ENCODE measurements at places on chromosomes 2 and 18.

DNA sequence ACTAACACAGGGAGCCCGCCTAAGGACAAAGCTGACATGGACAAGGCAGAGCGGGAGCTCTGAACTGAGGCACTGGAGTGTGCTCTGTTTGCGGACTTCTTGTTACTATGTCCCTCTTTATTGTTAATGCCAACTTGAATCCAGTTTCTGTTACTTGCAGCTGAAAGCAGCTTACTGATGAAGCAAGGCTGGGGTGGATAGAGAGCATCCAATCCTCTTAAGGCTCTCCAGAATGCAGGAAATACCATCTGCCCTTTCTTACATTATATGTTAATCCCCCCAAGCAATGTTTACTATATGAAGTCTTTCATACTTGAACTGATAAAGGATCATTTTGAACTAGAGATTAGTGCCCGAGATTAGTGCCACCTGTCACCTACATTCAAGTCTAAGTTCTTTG lies 9.4 kb downstream of the FAM210A start:
- DNase-seq = no peak

DNA sequence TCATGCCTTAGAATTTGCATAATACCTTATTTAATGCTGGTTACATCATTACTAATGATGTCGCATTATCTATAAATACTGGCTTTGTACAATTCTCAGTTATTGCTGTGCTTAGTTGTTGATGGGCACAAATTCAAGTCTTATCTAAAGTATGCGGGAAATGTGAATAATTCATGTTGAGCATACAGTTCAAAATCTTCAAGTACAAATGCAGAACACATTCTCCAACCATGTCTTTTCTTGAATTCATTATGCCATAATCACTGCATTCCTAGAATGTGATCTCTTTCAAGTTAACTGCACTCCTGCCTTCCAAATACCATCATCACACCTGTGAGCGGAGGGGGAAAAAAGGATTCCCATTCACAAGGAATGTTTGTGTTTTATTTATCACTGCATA lies 337.0 kb downstream of the MBD2 start:
- DNase-seq = no peak

- no peak for DNase-seq
Measured at GRCh38 chr2:10256515-10257031, 46.1 kb upstream of the HPCAL1 start.

- no peak for DNase-seq
Measured at GRCh38 chr2:196233021-196233804, 61.8 kb upstream of the STK17B start.

- DNase-seq = no peak
Measured at GRCh38 chr2:195818526-195818925, 161.5 kb downstream of the SLC39A10 start.

DNA sequence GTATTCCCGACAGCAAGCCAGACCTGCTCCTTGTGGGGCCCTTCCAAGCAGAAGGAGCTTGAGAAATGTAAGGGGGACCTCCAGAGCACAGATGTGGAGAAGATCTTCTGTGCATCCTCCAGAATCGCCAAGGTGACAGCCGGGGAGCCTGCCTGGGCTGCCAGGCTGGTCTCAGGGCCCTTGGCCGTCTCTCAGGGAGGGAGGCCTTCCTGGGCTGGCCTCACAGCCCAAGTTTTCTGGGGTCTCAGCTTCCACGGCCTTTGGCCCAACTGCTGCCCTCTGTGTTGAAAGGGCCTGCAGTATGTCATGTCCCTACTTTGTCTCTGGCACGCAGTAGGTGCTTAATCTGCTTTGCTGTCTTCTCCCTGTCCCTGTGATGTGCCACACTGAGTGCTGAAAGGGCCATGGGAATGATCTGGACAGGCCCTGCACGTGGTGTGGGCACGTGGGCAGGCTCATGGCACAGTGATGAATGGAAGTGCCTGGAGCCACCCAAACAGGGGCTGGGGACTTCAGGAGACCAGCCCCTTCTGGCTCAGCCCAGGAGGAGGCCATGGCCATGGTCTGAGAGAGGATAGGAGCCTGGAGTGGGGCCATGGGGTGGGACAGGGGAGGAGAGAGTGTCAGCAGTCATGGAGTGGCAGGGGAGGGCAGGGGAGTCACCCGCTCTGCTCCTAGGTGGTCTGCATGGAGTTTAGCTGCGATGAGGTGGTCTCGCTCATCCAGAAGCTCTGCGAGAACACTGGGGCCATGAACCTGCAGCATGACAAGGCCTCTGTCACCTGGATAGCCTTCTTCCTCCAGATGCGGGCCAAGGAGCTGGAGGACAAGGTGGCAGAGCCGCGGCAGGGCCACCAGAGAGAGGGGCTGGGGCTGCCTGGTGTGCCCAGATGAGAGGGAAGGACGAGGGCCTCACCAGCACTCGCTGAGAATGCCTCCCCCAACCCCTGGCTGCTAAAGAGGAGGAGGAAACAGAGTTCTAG lies 35.4 kb downstream of the HJURP start:
- DNase-seq = no peak

DNA sequence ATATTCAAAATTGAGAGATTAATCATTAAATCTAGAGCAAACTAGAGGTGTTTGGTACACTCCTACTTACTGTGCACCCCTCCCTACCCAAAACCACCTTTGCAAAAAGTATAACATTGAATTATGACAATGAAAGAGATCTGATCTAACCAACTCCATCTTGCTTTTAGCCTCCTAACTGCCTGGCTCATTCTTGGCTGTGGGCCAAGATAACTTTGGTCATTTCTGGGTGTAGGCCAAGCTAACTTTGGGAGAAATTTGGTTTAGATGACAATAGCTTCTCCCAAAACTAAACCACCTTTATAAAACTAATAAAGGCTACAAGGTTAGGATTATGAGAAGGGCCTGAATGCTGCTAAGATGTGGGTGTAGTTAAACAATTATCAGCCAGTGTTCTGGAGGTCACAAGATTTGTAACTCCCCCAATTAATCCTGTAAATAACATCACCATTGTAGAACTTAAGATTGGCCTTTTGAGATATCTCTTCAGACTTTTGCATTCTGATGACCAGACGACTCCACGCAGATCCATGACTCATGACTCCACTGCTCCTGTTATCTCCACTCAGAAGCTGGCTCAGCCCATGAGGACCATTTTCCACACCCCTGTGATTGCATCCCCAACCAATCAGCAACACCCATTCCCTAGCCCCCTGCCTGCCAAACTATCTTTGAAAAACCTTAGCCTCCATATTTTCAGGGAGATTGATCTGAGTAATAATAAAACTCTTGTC lies 160.2 kb downstream of the FBXO15 start:
- no peak for DNase-seq

GRCh38 chr2:1407950-1408675 lies 5.2 kb upstream of the TPO start:
- no peak for DNase-seq

DNA sequence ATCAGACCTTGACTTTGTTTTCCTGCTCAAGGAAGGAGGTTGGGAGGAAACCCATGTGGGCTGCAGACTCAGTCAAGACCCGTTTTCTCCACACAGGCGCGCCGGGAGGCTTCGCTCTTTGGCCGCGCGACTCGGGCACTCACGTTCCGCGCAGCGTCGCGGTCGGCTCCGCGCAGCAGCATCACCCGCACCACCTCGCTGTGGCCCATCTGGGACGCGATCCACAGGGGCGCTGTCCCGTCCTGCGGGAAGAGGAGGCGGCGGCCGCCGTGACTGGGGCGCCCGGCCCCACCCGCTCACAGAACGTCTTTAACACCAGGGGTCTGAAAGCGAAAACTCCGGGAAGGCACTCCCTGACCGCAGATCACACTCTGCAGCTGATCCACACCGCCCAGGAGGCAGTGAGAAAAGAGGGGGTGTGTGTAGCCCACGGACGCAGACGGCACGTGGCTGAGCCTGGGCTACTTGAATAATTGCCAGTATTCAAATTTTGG lies 33.1 kb upstream of the NPC1 start:
- no peak for DNase-seq

DNA sequence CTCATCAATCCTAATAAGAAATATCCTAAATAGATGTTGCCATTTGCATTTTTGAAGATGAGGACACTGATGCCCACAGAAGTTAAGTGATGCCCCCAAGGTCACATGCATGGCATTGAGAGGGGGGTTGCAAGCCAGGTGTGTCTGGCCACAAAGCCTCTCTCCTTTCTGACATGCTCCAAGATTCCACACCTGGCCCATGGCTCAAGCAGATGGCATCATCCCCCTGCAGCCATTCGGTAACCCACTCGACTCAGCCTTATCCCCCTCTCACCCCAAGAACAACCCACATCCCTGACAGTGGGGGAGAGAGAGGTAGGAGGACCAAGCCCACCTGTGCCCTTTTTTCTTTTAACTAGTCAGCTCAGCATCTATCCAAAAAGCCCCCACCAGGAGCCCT lies 16.5 kb upstream of the TEX51 start:
- DNase-seq = no peak

- DNase-seq = no peak
Measured at GRCh38 chr2:239756790-239757760, 268.1 kb downstream of the NDUFA10 start.

DNA sequence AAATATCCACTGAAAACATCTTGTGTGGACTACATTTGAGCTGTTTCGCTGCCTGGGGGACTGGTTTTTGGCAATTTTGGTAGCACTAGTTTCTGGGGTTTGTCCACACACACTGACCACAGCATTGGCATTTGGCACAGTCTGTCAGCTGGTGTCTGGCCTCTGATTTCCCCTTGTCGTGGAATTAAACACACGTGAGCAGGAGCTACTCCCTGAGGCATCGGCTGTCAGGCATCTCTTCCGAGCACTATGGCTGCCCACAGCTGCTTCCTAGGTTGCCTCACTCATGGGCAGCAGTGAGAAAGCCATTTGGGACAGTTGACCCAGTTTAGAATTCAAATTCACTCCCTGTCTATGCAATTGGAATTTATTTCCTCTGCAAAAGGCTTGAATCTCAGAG lies 46.8 kb upstream of the FZD5 start:
- no peak for DNase-seq

Measured in stimulated activated CD4-positive, alpha-beta T cell treated with anti-CD3 and anti-CD28 coated beads, Interleukin-12 subunit alpha, Interleukin-12 subunit beta, amount 100 ng/mL, for 48 hours (primary cell).